ENCODE measurements at places on chromosomes 1 and 21. TPM values are rescaled to one million over a fixed set of nuclear protein-coding genes. Genes with fewer than 3 reads are reported as not detected.

The RHD gene
- not detected for total RNA-seq

The FALEC gene
- total RNA-seq = not detected

The LRRC71 gene
- not detected for total RNA-seq

GRCh38 chr21:15592957-15593356 is 136.8 kb upstream of the USP25 start:
- no peak overlapping the region for H3K4me3 ChIP-seq
- no peaks in the 10 kb centered on the region for H3K27me3 ChIP-seq
- no peaks in the 10 kb centered on the region for H3K36me3 ChIP-seq
- no peak overlapping the region for H3K27ac ChIP-seq

- H3K4me1 ChIP-seq = no peaks in the 10 kb centered on the region
- H3K27me3 ChIP-seq = peaks cover 32% of the 10 kb centered on the region
- no peak overlapping the region for H3K4me3 ChIP-seq
- no peak overlapping the region for H3K27ac ChIP-seq
- H3K36me3 ChIP-seq = no peaks in the 10 kb centered on the region
Measured at GRCh38 chr1:207672522-207673130, 27.7 kb downstream of the CR1L start.

DNA sequence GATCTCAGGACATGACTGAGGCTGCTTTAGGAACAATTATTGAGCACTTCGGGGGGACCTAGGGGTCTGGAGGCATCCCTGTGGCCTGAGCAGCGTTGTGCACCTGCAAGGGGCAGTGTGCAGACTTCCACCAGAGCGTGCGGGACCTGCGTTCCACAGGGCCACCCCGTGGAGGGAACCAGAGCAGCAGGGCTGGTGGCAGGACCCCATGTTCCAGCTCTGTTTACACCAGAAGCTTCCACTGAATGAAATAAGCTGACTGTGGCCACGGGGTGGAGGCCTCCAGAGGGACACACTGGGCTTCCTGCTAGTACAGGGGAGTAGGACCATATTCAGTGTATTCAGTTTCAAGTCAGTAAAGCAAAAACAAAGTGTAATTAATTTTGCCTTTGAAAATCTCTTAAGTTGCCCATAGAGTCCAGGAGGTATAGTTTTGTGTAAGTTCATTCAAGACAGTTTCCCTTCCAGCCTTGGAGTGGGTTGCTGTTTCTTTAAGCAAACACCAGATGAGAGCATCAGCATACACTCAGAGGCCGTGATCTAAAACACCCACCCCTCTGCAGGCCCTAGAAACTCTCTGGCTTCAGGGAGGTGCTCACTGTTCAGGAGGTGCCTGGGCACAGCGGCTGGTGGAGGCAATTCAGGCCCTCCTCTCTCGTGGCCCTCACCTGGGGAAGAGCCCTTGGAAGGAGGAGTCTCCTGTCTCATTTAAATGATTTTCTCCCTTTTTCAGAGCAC is 16.6 kb downstream of the SLC1A7 start:
- DNase-seq = no peak
- no peaks in the 10 kb centered on the region for H3K27me3 ChIP-seq
- H3K27ac ChIP-seq = no peak overlapping the region
